Anterior cingulate cortex (tissue), 58 donors: ENCODE measurements at places on chromosomes 16 and 17.

DNA sequence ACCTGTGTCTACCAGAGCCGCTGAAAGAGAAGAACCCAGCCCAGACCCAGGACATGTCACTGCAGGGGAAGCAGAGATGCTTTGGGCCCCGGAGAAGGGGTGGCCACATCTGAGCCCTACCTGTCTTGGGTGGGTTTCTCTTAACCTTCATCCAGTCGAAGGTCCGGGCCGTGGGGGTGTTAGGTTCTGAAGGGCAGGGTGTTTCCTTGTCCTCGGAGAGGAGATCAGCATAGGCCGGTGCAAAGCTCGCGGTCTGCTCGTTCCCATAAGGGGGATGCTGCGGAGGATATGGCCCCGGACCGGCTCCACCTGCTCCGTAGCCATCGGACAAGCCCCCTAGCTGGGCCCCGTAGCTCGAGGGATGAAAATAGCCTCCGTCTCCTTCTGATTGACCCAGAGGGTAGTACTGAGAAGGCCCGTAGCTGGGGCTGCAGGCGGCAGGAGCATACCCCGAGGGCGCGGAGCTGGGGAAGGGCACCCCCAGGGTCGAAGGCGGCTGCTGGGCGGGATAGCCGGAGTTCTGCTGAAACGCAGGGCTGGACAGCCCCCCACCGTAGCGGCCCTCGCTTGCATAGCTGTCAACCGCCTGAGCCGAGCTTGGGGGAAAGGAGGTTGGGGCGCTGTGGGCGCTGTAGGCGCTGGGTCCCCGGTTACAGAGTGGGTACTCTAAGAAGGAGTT, 464 bp downstream of the HOXB1 start:
- DNase-seq: no peak

GRCh38 chr17:67390006-67390645, 13.0 kb downstream of the PITPNC1 start:
- no peak for DNase-seq

GRCh38 chr16:87576171-87576570, 26.1 kb upstream of the JPH3 start:
- no peak for DNase-seq

- DNase-seq: no peak
Observed at GRCh38 chr16:25735645-25736044, 43.9 kb downstream of the HS3ST4 start.

GRCh38 chr17:80323982-80324381, 63.3 kb downstream of the RNF213 start:
- DNase-seq: no peak

- DNase-seq: no peak
Observed at GRCh38 chr17:82961366-82962162, 117.8 kb upstream of the METRNL start.

GRCh38 chr16:83541231-83541630, 266.5 kb upstream of the HSBP1 start:
- DNase-seq: no peak

- no peak for DNase-seq
Observed at GRCh38 chr17:47243737-47244598, 9.7 kb upstream of the ITGB3 start.

- no peak for DNase-seq
Observed at GRCh38 chr16:49681217-49681883, 174.6 kb downstream of the ZNF423 start.

DNA sequence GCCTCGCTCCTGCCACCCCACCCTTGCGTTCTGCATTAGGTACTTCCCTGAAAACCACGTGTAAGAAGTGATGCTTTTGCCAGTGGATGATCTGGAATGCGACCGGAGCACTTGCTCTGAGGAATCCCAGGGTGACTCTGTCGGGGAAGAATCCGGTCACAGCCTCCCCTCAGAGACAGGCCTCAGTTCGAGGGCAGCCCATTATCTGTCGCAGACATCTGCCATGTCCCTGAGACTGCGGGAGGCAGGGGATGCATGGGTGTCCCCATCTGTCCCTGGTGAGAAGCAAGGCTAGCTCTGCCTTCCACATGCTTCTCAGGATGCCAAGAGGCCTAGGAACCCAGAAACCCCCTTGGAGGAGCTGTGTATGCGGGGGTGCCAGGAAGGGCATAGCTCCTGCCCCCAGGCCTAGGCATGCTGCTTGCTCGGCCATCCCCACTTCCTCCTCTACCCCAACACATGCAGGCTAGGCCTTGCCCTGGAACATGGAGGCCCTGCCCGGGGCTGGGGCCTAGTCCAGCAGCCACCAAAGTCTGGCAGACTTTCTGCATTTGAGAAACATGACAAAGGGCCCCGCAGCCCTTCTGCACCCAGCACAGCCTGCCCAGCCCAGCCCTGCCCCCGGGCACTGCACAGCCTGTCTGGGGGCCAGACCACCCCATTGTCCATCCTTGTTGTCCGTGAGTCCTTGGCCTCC, 20.5 kb downstream of the MNT start:
- no peak for DNase-seq

DNA sequence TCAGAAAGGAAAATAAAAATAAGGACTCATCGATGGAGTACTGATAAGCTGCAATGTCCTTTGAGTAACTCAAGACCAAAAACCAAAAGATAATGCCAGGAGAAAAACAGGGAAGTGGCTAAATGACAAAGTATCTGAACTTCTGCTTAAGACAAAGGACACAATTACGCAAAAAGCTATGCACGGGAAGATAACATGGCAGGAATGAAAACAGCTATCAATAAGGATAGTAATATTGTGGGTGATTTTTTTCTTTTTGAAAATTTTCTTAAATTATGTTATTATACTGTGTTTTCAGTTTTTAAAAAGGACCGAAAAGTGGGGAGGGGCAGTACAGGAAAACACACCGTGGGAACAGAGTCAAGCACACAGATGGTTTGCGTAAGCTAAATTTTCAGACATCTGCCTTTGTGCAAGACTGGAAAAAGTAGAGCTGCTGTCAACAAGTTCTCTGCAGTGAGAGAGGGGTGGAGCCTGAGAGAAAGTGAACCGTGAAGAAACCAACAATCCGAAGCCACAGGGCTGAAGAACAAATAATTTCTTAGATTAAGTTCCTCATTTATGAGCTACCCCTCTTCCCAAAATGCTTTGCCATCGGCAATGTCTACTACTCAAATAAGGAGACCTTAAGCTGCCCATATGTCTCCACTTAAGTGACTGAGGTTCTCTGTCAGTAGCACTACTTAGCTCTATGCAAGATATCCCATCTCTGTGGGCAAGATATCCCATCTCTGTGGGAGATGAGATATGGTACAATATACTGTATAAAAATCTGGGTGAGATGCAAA, 99.9 kb upstream of the CORO6 start:
- DNase-seq: no peak

DNA sequence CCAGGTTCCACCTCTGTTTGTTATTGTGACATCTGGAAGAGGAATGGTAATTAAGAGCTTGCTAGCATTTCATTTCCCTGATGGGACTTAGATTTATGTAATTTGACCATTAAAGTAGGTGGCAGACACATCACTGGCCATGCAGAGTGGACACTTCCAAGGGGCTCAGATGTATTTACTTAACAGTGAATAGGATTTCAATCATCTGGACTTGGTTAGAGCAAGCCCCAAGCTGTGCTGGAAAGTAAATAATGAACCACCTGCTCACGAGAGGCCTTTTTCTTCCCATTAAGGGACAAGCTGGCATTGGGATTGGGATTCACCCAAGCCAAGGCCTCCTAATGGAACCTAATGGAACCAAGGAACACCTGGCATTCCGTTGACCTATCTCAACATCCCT, 395.3 kb downstream of the HS3ST4 start:
- DNase-seq: no peak

- DNase-seq: no peak
Observed at GRCh38 chr16:68190736-68191510, 45.0 kb downstream of the ESRP2 start.

GRCh38 chr17:42421507-42422338, 1.3 kb downstream of the CAVIN1 start:
- DNase-seq: no peak

- DNase-seq: no peak
Observed at GRCh38 chr16:24491731-24492130, 47.6 kb upstream of the RBBP6 start.
